ENCODE measurements at places on chromosomes 11 and 22.

- DNase-seq = no peak
Measured at GRCh38 chr11:43758927-43759326, 78.4 kb downstream of the HSD17B12 start.

DNA sequence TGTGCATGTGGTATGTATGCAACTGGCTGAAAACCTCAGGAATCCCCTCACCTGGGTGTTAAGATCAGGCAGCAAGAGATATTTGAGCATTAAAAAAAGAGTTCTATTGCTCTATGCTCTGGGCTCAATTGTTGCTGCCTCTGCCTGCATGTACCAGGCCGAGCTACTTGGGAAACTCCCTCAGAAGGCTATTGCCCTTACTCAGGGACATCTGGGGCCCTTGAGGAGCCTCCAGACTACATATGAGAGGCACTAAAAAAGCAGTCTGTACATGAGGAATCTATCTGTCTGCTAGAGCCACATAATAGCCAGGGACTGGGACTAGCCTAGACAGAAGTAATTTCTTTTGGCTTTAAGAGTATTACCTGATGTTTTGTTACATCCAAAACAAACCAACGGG is 120.1 kb downstream of the SWAP70 start:
- no peak for DNase-seq

DNA sequence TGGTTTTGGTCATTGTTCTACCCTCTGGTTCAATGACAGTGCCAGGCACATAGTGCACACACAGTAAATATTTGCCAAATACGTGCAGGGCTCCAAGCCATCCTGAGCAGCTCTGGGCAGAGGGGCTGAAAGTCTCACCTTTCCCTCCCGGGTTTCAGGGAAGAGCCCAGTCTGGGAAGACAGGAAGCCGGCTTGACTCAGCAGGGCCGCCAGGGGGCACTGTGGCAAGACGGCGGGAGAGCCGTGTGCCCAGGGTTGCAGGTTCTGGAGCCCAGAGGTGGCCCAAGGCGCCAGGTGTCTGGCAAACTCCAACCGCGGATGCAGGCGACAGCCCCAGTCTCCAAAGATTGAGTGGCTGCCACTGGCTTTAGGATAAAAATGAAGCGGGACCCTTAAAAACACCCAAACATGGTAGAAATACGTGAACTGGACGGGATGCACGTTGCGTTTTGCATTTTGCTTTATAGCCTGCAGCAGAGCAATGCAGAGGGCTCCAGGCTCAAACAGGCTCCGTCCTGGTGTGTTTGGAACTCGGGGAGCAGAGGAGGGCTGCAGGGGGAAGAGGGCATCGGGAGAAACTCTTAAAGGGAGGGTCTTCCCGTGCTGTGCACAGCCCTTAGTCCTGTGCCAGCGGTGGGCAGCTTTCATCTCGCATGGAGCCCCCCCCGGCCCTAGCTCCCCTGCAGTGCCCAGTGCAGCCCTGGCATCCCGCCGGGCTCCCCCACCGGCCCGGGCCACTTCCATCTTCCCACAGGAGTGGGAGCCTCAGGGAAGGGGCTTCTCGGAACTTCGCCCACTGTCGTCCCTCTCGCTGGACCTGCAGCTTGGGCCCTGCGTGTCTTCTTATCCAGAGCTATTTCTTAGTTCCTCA is 10.7 kb downstream of the KRTAP5-5 start:
- DNase-seq = no peak

DNA sequence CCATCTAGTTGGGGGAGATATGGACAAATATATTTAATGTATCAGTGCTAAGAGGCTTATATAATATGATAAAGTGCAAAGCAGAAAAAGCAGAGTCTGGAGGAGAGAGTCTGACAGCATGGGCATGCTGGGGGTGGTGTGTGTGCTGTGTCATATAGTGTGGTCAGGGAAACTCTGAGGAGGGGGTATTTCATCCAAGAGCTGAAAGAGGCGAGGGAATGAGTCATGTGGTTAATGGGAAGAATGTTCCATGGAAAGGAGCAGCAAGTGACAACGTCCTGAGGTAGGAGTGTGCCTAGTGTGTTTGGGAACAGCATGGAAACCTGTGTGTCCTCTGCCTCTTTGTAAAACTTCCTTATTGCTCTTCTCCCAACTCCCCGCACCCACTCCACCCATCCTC is 38.0 kb downstream of the EIF3F start:
- DNase-seq = no peak

- no peak for DNase-seq
Measured at GRCh38 chr11:120750647-120751549, 239.3 kb downstream of the GRIK4 start.

DNA sequence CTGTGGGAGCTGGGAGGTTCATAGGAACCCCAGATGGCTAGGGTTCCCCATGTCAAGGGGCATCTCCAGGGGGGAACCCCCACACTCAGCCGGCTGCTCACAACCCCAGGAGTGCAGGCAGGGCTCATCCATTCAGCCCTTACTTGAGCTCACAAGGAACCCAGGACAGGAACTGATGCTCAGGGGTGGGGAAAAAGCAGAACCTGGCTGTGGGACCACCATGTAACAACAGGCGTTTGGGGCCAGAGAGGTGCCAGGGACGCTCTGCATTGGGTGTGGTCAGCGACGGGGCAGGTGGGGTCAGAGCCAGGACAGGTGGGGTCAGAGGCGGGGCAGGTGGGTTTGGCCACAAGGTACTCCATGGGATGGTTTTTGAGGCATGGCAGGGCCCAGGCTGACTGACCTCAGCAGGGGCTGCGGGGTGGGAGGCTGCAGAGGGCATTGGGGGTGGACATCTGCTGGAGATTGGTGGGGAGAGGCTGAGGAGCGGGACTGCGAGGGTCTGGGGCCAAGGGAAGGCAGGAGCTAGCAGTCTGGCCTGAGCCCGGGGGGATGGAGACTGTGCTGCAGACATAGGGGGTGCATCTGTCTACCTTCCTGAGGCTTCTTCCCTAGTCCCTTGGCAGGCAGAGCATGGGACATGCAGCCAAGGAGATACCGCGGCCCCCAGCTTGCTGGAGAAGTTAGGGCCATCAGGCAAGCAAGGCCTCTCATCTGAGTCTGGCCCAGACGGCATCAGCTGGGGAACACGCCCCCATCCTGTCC is 34.0 kb upstream of the CARS1 start:
- DNase-seq = no peak

DNA sequence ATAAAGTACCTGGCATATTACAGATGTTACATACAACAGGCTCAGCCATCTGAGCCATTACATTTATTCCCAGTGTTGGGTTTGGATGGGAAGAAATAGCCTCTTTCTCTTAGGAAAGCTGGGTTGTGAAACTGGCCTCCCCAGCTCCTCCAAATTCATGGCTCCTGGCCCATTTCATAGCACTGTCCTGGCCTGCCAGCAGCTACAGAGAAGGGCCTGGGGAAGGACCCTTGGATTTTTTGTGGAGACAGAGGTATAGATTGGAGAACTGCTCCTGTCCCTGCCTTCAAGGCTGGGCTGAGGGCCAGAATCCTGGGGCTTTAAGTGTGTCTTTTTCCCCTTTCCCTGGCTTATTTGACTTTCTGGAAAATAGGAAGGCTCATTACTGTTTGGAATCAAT is 18.0 kb downstream of the PKNOX2 start:
- DNase-seq = no peak

DNA sequence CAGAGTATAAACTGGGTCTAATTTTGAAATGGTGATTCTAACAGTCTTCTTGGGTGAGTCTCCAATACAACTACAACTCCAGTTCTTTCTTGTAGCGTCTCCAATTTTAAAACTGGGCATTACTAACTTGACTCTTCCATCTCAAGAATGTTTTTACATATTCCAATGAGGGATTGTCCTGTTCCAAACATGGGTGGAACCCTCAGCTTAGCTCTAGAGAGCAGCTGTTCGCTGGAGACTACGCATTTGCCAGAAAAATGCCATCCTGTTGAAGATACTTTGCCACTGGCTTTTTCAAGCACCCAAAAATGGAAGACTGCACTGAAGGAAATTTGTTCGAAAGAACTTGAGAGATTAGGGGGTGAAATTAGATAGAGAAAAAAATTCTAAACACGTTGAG is 870.0 kb downstream of the NTM start:
- DNase-seq = no peak

GRCh38 chr11:78131956-78132355 is 7.5 kb downstream of the ALG8 start:
- DNase-seq = no peak

- DNase-seq = no peak
Measured at GRCh38 chr11:75398906-75399305, 412 bp upstream of the RPS3 start.

GRCh38 chr11:123560006-123560405 is 94.4 kb downstream of the SCN3B start:
- DNase-seq = peak; percentile 65

- DNase-seq = peak; percentile 65
Measured at GRCh38 chr22:30763815-30764673, 69.4 kb downstream of the OSBP2 start.

DNA sequence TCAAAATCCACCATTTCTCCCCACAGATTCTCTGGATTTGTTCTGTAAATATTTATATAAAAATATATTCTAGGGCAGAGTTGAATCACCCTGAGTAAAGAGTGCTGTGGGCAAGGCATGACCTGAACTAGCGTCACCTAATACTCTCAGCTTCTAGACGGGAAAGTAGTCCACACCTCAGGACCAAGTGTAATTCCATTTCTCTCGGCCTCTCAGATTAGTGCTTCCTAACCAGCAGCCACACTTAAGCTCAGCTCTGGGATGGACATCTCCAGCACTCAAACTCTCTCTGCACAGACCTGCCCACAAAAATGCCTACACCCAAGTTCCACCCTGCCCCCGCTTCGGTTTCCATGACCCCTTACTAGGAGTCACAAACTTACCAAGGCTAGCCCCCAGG is 5.3 kb downstream of the SPTBN2 start:
- no peak for DNase-seq

DNA sequence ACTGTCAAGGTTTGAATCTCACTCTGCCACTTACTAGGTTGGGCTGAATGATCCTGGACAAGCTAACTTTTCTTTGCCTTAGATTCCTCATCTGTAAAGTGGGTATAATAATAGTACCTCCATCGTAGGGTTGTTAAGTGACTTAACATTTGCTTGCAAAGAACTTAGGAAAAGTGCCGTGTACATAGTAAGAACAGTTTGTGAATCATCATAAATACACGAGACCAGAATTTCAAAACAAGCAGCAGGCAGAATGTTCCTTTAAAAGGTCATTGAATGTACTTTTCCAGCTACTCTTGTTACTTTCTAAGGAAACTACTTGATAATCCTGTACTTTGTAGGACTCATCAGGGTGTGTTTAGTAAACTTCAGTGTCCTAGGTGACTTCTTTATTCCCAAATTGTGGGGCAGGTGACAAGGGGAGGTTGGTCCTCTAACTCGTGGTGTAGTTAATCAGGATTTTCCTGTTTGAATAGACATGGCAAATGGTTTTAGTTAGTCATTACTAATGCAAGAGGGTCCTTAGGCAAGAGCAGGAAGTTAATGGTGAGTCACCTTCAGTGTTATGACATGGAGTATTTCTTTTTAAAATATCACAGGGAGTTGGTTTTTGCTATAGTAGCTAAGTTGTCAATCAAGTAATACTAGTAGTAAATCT is 67.9 kb downstream of the YAP1 start:
- DNase-seq = no peak

GRCh38 chr11:36097219-36097650 is 153.4 kb downstream of the LDLRAD3 start:
- no peak for DNase-seq

GRCh38 chr22:26642465-26643417 is 14.6 kb upstream of the MIAT start:
- no peak for DNase-seq

DNA sequence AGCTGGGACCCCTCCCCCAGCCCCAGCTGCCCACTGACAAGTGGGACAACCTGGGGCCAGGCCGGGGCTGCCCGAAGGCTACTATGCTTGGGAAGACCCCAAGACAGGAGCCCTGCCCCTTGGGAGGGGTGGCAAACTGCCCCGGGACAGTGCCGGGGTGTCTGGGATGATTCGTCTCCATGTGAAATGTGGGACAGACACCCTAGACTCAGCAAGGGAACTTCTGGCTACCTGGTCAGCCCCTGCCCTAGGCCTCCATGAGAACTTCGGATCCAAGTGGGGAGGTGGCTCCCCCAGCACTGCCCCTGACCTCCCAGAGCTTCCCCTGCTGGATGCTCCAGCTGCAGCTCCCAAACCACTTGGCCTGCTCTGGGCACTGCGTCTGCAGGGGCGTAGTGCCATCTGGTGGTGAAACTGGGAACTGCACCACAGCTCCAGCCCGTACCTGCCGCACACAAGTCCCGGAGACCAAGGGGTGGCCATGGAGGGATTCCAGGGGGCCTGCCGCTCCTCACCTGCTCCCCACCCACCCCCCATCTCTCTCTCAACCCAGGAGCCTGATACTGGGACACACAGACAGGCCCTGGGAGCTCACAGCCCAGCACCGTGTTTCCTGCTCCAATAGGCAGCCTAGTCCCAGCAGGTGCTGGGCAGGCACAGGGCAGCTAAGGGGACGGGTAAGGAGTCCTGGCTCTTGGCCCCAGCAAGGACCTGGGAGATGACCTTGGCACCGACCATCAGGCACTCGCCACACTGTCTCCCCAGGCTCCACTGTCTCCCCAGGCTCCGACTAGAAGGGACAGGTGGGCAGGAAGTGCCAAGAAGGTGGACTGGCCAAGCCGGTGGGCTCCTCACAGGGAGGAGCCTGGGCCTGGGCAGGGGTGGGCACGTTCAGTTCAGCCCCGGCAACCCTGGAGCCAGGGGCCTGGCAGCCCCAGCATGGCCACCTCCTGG is 194.1 kb downstream of the IGLL1 start:
- peak; percentile 86 for DNase-seq

DNA sequence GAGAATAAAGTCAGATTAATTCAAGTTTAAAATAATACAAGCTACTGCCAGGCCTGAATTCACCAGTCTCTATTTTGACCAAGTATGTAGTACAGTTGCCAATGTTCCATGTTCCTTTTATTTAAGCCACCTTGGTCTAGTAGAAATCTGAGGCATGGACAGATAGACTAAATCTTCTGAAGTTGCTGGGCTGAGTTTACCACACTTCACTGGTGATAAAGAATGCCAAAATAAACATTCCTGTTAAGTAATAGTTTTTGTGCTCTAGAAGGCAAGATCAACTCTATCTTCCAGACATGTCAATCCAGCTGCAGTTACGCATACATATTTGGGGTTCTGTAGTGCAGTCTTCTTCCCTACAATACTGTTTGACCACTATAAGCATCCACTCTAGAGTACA is 83.9 kb upstream of the C11orf87 start:
- DNase-seq = no peak

- DNase-seq = no peak
Measured at GRCh38 chr22:48147404-48147803, 1385.0 kb downstream of the TBC1D22A start.

DNA sequence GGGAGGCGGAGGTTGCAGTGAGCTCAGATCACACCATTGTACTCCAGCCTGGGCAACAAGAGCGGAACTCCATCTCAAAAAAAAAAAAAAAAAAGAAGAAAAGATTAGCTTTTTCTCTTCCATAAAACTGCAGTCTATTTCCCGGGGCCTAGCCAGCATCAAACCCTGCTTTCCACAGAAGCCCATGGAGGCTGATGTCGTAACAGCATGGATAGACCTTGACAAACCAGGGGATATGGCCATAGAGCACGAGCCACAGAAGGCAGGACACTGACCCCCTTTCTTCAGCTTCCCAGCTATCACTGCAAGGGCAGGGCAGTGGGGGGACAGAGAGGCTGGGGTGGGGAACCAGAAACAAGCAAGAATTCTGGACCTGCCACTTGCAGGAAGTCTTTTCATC is 21.5 kb downstream of the HPS4 start:
- DNase-seq = no peak

- DNase-seq = no peak
Measured at GRCh38 chr11:57474017-57474802, 13.9 kb downstream of the RTN4RL2 start.
